ENCODE measurements at places on chromosomes 5 and 9. TPM values are rescaled to one million over a fixed set of nuclear protein-coding genes. Genes with fewer than 3 reads are reported as not detected.
A peak's percentile ranks its signal among the peaks of the same experiment; 100 is the strongest.

The SLC25A46 gene
- 26.6 TPM for polyA plus RNA-seq

DNA sequence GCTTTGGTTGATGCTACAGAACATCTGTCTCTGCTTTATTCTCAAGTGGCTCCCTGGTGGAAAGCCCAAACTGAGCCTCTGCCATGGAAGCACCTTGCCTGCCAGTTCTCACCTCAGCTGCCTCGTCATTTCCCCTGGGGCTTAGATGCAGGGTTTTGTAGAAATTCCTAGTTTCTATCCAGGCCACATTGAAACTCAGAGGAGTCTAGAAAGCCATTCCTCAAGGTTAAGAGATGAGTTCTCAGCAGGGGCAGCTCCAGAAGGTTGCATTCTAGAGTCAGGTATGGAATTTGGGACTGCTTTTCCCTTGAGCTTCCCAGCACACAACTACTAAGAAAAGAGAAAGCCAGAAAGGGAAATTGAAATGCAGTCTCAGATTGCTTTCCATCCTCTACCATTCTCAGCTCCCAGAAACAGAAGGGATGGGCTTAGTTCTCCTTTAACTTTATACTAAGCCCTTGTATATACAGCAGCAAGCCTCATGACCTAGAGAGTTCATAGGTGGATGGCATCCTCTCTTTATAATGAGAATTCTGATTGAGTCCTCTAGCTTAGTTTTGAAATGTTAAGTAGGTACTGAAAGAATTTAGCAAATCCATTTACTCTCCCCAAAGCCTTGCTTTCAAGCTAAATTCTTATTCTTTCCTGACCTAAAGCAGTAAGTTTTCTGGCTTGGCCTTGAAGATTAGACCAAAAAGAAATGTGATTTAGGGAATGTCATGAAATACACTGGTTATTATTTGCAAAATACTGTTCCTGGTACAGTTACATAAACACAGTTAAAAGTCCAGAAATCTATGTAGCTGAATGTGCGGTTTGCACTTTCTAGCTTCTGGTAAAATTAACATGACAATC, 66.0 kb upstream of the MEF2C start:
- no peak overlapping the region for H3K27ac ChIP-seq
- no peaks in the 10 kb centered on the region for H3K27me3 ChIP-seq
- H3K4me1 ChIP-seq = peaks cover 21% of the 10 kb centered on the region
- H3K4me3 ChIP-seq = no peak overlapping the region
- no peaks in the 10 kb centered on the region for H3K36me3 ChIP-seq

The PITX1 gene
- polyA plus RNA-seq = 38.7 TPM

DNA sequence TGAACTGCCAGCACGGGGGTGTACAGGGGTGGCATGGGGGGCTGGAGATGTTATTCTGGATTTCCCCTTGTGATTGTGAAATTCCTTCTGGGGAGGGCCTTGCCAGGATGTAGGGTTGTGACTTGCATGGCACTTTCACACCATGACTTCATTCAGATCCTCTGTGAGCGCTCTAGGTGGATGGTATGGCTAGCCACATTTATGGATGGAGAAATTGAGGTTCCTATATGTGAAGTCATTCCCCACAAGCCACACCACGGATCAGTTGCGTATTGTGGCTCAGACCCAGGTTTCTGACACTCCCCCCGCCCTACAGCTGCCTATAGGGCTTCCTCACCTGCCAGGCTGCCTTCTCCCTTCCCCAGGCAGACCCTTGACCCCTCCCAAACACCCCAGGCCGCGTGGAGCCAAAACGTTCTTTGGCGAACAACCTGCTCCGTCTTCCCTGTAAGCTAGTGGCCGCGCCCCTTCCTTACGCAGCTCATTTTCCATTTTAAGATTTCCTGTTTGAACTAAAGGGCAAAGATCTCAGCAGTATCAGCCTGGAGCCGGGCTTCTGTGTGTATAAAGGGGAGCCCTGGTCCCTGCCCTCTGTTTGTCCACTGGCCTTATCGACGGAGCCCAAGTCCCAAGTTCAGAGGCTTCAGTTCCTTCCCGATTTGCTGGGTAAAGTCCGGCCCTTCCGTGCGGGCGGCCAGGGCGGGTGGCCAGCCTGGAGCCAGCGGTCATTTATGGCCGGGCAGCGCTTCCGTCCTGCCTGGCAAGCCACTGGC, 97.8 kb upstream of the KLF4 start:
- peak overlapping the region; percentile 61 for H3K27ac ChIP-seq
- DNase-seq = peak; percentile 22
- no peaks in the 10 kb centered on the region for H3K36me3 ChIP-seq
- no peaks in the 10 kb centered on the region for H3K4me1 ChIP-seq
- H3K4me3 ChIP-seq = no peak overlapping the region

- peak overlapping the region; percentile 87 for H3K27ac ChIP-seq
- peak overlapping the region; percentile 88 for H3K4me3 ChIP-seq
- DNase-seq = peak; percentile 44
- H3K4me1 ChIP-seq = peaks cover 17% of the 10 kb centered on the region
- H3K36me3 ChIP-seq = no peaks in the 10 kb centered on the region
These were observed 1.0 kb upstream of the EXOC3 start for GRCh38 chr5:441996-442334.

The TAF11L12 gene
- not detected for polyA plus RNA-seq

The ZDHHC12 gene
- 9.7 TPM for polyA plus RNA-seq

DNA sequence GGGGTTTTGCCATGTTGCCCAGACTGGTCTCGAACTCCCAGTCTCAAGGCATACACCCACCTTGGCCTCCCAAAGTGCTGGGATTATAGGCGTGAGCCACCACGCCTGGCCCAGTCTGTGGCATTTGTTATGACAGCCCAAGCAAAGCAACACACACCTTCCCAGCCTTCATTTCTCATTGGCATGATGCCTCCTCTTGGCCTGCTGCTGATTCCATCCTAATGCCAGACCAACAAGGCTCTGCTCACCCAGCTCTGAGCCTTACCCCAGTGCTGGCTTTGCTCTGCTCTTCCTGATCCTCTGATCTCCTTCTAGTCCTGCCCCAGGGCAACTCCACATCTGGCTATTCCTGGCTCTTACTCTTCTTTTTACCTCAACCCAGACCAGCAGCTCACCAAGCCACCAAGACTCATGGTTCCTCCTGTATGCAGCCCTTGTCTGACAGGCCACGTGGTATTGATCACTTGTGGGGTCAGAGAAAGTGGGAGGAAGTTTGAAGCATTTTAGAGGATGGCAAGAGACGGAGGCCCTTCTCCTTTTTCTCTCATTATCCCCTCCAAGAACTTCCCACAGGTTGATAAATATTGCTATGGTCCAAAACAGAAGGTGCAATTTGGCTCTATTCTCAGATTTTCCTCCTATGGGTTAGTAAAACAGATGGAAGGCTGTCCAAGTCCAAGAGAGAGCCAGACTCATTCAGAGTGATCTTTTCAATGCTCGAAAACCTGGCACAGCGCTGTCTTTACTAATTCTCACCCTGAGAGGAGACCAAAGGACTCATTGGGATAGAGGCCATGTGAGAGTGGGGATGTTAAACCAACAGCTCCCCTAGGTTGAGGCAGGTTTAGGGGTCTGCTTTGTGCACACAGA, 958 bp downstream of the CD180 start:
- H3K4me3 ChIP-seq = no peak overlapping the region
- H3K27ac ChIP-seq = no peak overlapping the region
- no peaks in the 10 kb centered on the region for H3K4me1 ChIP-seq

DNA sequence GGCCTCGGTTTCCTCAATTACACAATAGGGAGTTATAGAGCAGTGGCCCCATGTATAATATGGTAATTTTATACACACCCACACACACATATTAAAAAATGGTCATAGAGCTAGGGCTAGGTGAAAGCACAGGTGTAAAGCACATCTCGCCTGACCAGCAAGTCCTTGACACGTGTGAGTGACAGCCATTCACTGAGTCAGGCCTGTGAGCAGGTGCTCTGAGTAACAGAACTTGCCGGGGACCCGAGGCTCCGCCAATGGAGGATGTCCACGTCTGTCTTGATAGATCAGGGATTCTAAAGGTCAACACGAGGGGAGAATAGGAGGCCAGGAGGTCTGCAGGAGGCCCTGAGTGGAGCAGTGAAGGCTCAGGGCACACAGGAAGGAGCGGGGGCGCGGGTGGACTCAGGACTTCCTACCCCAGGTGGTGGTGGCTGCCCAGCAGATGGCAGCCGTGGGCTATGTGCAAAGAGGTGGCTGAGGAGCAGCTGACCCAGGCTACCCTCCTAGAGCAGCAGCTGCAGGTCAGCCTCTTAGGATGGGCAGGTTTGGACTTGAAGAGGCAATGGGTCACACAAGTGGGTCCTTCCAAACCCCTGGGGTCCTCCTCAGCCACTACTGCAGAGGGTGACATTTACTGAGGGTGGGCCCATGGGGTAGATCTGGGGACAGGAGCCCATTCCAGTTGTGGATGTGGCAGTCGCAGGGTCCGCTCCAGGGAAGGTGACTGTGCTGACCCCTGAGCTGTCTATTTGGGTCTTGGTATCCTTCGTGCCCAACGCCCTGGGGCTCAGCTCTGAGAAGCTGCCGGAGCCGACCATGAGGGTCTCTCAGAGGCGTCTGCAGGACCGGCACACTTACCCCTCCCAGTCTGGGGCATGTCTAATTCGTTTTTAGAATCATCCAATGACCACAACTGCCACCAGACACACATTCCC, 45.9 kb downstream of the PRRT1B start:
- peak overlapping the region; percentile 76 for H3K27ac ChIP-seq
- H3K4me1 ChIP-seq = peaks cover 24% of the 10 kb centered on the region
- H3K4me3 ChIP-seq = no peak overlapping the region
- peaks cover 4% of the 10 kb centered on the region for H3K36me3 ChIP-seq
- DNase-seq = peak; percentile 81

The HACD4 gene
- 0.21 TPM for polyA plus RNA-seq

GRCh38 chr9:78932849-78933627, 636.1 kb downstream of the PSAT1 start:
- H3K36me3 ChIP-seq = no peaks in the 10 kb centered on the region
- H3K27me3 ChIP-seq = no peaks in the 10 kb centered on the region
- no peak overlapping the region for H3K4me3 ChIP-seq
- DNase-seq = no peak
- no peaks in the 10 kb centered on the region for H3K4me1 ChIP-seq

GRCh38 chr5:63697811-63698210, 264.4 kb downstream of the HTR1A start:
- no peak overlapping the region for H3K4me3 ChIP-seq
- no peak overlapping the region for H3K27ac ChIP-seq
- DNase-seq = no peak
- no peaks in the 10 kb centered on the region for H3K4me1 ChIP-seq
- no peaks in the 10 kb centered on the region for H3K36me3 ChIP-seq
- no peaks in the 10 kb centered on the region for H3K27me3 ChIP-seq

DNA sequence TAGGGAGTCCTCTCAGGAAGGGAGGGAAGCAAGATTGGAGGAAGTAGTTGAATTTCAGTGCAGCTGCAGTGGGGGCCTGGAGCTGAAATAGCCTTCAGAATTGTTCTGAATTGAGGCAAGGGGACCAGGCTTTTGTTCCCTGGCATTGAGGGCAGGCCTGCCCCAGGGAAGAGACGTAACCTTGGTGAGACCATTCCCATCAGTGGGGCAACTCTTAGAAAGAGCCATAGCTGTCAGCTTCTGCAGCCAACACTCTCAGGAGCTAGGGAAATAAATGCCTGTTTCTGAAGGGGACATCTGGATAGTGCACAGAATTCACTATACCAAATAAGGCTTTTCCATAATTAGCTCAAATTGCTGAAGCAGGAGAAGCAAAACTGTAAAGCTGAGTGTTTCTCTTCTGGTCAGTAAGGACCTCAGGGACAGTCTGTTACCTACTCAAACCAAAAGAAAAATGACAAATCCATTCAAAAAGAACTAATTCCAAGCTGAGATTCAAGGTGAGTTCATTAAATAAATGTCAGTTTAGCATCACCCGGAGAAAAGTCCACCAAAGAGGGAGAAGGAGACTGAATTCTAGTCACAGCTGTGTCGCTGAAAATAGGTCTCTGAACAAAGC, 44.0 kb downstream of the LYRM7 start:
- no peak overlapping the region for H3K4me3 ChIP-seq
- no peaks in the 10 kb centered on the region for H3K4me1 ChIP-seq
- H3K27ac ChIP-seq = no peak overlapping the region
- H3K36me3 ChIP-seq = no peaks in the 10 kb centered on the region

The POU5F2 gene
- 0.01 TPM for polyA plus RNA-seq

DNA sequence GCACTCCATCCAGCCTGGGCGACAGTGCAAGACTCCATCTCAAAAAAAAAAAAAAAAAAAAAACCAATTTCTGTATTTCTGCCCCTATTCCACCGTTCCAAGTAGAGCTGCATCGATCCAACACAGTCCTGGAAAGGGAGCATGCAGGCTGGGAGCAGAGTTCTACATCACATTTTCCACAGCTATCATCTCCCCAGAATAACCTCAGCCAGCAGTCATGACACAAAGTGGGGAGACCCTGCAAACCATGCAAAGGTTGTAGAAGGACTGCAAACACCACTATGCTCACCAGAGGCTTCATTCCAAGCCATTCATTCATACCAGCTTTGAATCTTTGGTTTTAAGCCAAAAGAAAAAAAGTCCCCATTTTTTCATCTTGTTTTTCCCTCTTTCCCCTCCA, 20.8 kb upstream of the ZNF354A start:
- H3K4me1 ChIP-seq = no peaks in the 10 kb centered on the region
- no peak overlapping the region for H3K27ac ChIP-seq
- H3K4me3 ChIP-seq = no peak overlapping the region
- H3K27me3 ChIP-seq = no peaks in the 10 kb centered on the region
- H3K36me3 ChIP-seq = no peaks in the 10 kb centered on the region

DNA sequence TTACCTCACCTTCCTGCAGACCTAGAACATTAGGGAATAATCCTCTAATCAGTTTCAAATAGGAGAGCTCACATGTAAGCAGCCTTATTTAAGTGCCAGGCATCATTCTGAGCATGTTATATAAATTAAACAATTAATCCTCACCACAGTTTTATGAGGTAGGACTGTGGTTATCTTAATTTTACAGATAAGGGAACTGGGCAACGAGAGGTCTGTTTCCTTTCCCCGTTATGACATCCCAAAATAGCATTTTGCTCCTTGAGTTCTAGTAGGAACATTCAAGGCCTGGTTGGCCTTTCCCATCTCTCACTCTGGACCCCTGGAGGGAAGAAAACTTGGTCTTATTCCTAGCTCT, 19.1 kb upstream of the IFNB1 start:
- H3K27ac ChIP-seq = peak overlapping the region; percentile 69
- DNase-seq = no peak
- peaks cover 9% of the 10 kb centered on the region for H3K4me1 ChIP-seq
- H3K4me3 ChIP-seq = peak overlapping the region; percentile 53
- H3K36me3 ChIP-seq = no peaks in the 10 kb centered on the region
- no peaks in the 10 kb centered on the region for H3K27me3 ChIP-seq

DNA sequence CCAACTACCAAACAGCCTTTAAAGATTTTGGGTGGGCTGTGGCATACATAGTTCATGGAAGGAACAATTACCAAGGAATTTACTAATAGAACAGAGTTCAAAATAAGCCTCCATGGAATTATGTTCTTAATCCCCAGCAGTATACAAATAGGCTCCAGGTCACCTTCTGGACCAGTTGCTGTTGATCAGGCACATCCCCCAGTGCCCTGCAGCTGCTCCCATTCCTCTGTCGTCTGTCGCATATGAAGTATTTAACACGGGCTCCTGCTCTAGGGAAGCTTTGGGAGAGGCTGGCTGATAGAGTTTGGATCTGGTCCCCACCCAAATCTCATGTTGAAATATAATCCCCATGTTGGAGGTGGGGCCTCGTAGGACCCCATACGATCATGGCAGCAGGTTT, 17.8 kb downstream of the SHC3 start:
- H3K4me1 ChIP-seq = no peaks in the 10 kb centered on the region
- H3K4me3 ChIP-seq = no peak overlapping the region
- no peaks in the 10 kb centered on the region for H3K36me3 ChIP-seq
- no peak overlapping the region for H3K27ac ChIP-seq
- no peak for DNase-seq

- no peak overlapping the region for H3K4me3 ChIP-seq
- H3K27me3 ChIP-seq = no peaks in the 10 kb centered on the region
- H3K27ac ChIP-seq = peak overlapping the region; percentile 83
- peak; percentile 34 for DNase-seq
- no peaks in the 10 kb centered on the region for H3K36me3 ChIP-seq
These were observed 58.6 kb downstream of the PTCD2 start for GRCh38 chr5:72378639-72379289.

All from psoas muscle (tissue), 8 donors.